Hepatocyte (in vitro differentiated cells): ENCODE measurements at places on chromosomes 3 and 15. TPM values are rescaled to one million over a fixed set of nuclear protein-coding genes. Genes with fewer than 3 reads are reported as not detected.
A peak's percentile ranks its signal among the peaks of the same experiment; 100 is the strongest.

GRCh38 chr3:8658306-8659212 lies 14.0 kb upstream of the SSUH2 start:
- H3K4me3 ChIP-seq = no peak overlapping the region
- H3K27me3 ChIP-seq = no peaks in the 10 kb centered on the region
- H3K27ac ChIP-seq = peak overlapping the region; percentile 92
- H3K36me3 ChIP-seq = no peaks in the 10 kb centered on the region
- peaks cover 48% of the 10 kb centered on the region for H3K4me1 ChIP-seq
- DNase-seq = peak; percentile 91

- H3K27me3 ChIP-seq = no peaks in the 10 kb centered on the region
- H3K36me3 ChIP-seq = no peaks in the 10 kb centered on the region
- H3K4me1 ChIP-seq = no peaks in the 10 kb centered on the region
- H3K4me3 ChIP-seq = no peak overlapping the region
- H3K27ac ChIP-seq = no peak overlapping the region
Observed at GRCh38 chr15:69034352-69034751, 19.9 kb downstream of the NOX5 start.

GRCh38 chr3:120168611-120169010 lies 74.4 kb upstream of the GSK3B start:
- DNase-seq = no peak
- peaks cover 8% of the 10 kb centered on the region for H3K4me1 ChIP-seq
- no peaks in the 10 kb centered on the region for H3K36me3 ChIP-seq
- no peak overlapping the region for H3K27ac ChIP-seq

GRCh38 chr3:154967090-154967489 lies 113.0 kb upstream of the MME start:
- H3K27me3 ChIP-seq = no peaks in the 10 kb centered on the region
- H3K4me3 ChIP-seq = no peak overlapping the region
- H3K27ac ChIP-seq = no peak overlapping the region

GRCh38 chr3:198113206-198114053 lies 153.4 kb downstream of the LMLN start:
- H3K27me3 ChIP-seq = peaks cover 76% of the 10 kb centered on the region
- no peaks in the 10 kb centered on the region for H3K4me1 ChIP-seq
- H3K36me3 ChIP-seq = no peaks in the 10 kb centered on the region
- DNase-seq = no peak
- H3K27ac ChIP-seq = no peak overlapping the region
- H3K4me3 ChIP-seq = no peak overlapping the region

GRCh38 chr3:170670504-170670903 lies 84.6 kb upstream of the SLC7A14 start:
- H3K4me3 ChIP-seq = no peak overlapping the region
- no peaks in the 10 kb centered on the region for H3K36me3 ChIP-seq
- no peaks in the 10 kb centered on the region for H3K4me1 ChIP-seq
- DNase-seq = no peak

DNA sequence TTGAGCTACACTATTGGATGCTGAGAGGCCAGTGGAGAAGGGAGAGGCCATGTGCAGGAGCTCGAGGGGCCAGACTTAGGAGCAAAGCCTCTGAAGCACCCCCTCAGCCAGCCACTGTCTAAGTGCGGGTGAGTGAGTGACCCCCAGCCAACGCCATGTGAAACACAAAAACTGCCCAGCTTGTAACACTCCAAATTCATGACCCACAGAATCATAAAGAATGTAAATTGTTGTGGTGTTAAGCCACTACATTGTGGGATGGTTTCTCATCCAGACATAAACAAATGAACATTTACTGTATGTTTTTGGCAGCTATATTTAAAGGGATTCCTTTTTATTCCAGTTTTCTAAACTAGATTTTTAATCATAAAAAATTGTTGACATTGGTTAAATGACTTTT lies 27.2 kb upstream of the TMEM158 start:
- no peaks in the 10 kb centered on the region for H3K36me3 ChIP-seq
- no peak overlapping the region for H3K4me3 ChIP-seq
- no peaks in the 10 kb centered on the region for H3K27me3 ChIP-seq

DNA sequence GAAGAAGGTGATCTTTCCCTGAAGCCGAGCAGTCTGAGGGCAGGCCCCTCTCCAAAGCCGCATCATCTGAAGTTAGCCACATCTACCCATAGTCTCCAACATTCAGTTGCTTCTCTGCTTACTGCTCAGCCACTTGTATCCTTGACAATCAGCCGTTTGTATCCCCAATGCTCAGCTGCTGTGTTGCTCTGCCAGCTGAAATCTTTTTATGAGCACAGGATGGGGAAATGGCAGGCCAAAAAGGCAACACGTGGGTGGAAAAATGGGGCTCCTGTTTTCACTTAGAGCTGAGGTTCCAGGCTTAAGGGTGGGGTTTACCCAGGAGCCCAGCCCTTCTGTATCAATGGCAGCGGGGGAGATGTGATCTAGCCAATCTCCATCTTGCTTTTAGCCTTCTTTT lies 36.3 kb downstream of the METTL6 start:
- no peak overlapping the region for H3K27ac ChIP-seq
- no peak overlapping the region for H3K4me3 ChIP-seq
- H3K36me3 ChIP-seq = no peaks in the 10 kb centered on the region
- no peaks in the 10 kb centered on the region for H3K27me3 ChIP-seq
- DNase-seq = no peak
- no peaks in the 10 kb centered on the region for H3K4me1 ChIP-seq

- H3K27ac ChIP-seq = no peak overlapping the region
- no peak overlapping the region for H3K4me3 ChIP-seq
- H3K36me3 ChIP-seq = no peaks in the 10 kb centered on the region
- H3K4me1 ChIP-seq = no peaks in the 10 kb centered on the region
- DNase-seq = no peak
Observed at GRCh38 chr3:12893852-12894251, 52.5 kb upstream of the RPL32 start.

- H3K36me3 ChIP-seq = no peaks in the 10 kb centered on the region
- no peak overlapping the region for H3K27ac ChIP-seq
- peaks cover 18% of the 10 kb centered on the region for H3K27me3 ChIP-seq
- DNase-seq = no peak
Observed at GRCh38 chr15:91047545-91048199, 25.3 kb upstream of the VPS33B start.

GRCh38 chr15:60128710-60129109 lies 124.6 kb downstream of the FOXB1 start:
- H3K4me3 ChIP-seq = no peak overlapping the region
- H3K4me1 ChIP-seq = peaks cover 6% of the 10 kb centered on the region
- DNase-seq = no peak
- no peaks in the 10 kb centered on the region for H3K36me3 ChIP-seq

GRCh38 chr3:194691481-194692283 lies 6.0 kb downstream of the FAM43A start:
- no peak overlapping the region for H3K27ac ChIP-seq
- peaks cover 42% of the 10 kb centered on the region for H3K4me1 ChIP-seq
- H3K4me3 ChIP-seq = no peak overlapping the region
- no peaks in the 10 kb centered on the region for H3K36me3 ChIP-seq
- no peak for DNase-seq

DNA sequence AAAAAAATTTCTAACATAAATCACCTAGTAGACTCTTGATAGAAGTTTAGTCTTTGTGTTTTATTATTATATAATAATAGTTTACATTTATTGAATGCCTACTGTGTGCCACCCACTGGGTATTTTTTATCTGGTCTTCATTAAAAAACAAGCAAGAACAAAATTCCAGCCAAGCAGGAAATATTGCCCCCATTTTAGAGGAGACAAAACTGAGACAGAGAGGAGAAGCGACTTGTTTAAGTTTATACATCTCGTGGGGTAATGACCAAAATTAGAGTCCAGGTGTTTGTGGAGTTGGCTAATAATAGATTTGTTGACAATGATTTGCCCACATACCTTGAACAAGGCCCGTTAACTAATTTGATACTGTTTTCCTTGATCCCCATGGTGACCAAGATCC lies 33.1 kb upstream of the FBXL22 start:
- no peaks in the 10 kb centered on the region for H3K4me1 ChIP-seq
- no peak for DNase-seq
- no peaks in the 10 kb centered on the region for H3K36me3 ChIP-seq
- H3K27ac ChIP-seq = no peak overlapping the region
- no peak overlapping the region for H3K4me3 ChIP-seq
- no peaks in the 10 kb centered on the region for H3K27me3 ChIP-seq

- H3K4me1 ChIP-seq = no peaks in the 10 kb centered on the region
- H3K4me3 ChIP-seq = no peak overlapping the region
- DNase-seq = no peak
- no peak overlapping the region for H3K27ac ChIP-seq
- no peaks in the 10 kb centered on the region for H3K36me3 ChIP-seq
- H3K27me3 ChIP-seq = no peaks in the 10 kb centered on the region
Observed at GRCh38 chr3:4693620-4694019, 200.5 kb downstream of the ITPR1 start.

DNA sequence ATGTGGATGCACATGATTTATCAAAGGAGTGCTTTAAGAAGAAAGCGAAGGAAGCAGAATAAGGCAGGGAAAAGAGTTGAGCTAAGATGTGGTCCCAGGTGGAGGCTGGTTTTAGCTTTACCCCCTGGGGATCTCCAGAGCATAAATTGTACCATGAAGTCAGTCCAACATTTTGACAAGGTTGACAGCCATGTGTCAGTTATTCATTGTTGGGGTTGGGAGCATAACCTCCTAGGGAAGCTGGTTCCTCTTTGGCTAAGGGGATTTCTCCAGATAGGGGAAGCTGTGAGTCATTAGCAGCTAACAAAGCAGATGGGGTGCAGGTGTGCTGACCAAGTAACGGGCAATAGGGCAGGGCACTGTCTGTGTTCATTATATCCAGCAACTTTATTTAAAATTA lies 123.7 kb upstream of the IGSF10 start:
- DNase-seq = no peak
- no peak overlapping the region for H3K4me3 ChIP-seq
- no peaks in the 10 kb centered on the region for H3K36me3 ChIP-seq
- H3K4me1 ChIP-seq = peaks cover 10% of the 10 kb centered on the region
- H3K27ac ChIP-seq = no peak overlapping the region

- no peak overlapping the region for H3K27ac ChIP-seq
- H3K4me3 ChIP-seq = no peak overlapping the region
- H3K36me3 ChIP-seq = no peaks in the 10 kb centered on the region
- H3K27me3 ChIP-seq = no peaks in the 10 kb centered on the region
- DNase-seq = no peak
- H3K4me1 ChIP-seq = no peaks in the 10 kb centered on the region
Observed at GRCh38 chr15:58977887-58978286, 9.6 kb upstream of the RNF111 start.

GRCh38 chr3:51705276-51706020 lies 1.4 kb upstream of the GRM2 start:
- H3K4me1 ChIP-seq = no peaks in the 10 kb centered on the region
- no peak for DNase-seq
- no peaks in the 10 kb centered on the region for H3K36me3 ChIP-seq
- H3K4me3 ChIP-seq = no peak overlapping the region
- H3K27me3 ChIP-seq = peaks cover 19% of the 10 kb centered on the region

DNA sequence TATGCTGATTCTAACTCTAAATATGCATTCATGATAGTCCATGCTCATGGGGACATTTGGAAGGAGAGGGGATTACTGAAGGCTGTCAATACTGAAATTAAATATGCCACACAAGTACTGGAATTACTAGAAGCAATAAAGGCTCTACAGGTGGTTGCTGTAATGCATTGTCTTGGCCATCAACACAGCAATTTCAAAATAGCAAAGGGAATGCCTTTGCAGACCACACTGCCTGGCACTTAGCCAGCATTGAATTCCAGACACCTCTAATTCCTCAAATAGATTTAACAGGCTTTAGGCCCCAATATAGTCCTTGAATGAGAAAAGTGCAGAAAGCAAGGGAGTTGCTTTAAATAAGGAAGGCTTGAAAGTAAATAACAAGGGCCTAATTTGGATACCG lies 115.8 kb upstream of the PLCL2 start:
- H3K27me3 ChIP-seq = no peaks in the 10 kb centered on the region
- no peaks in the 10 kb centered on the region for H3K4me1 ChIP-seq
- H3K36me3 ChIP-seq = no peaks in the 10 kb centered on the region
- DNase-seq = no peak
- no peak overlapping the region for H3K27ac ChIP-seq

GRCh38 chr3:27221264-27221932 lies 147.8 kb downstream of the NEK10 start:
- H3K27ac ChIP-seq = no peak overlapping the region
- DNase-seq = no peak
- no peak overlapping the region for H3K4me3 ChIP-seq
- H3K27me3 ChIP-seq = no peaks in the 10 kb centered on the region
- no peaks in the 10 kb centered on the region for H3K36me3 ChIP-seq

- no peak overlapping the region for H3K27ac ChIP-seq
- H3K27me3 ChIP-seq = no peaks in the 10 kb centered on the region
- no peaks in the 10 kb centered on the region for H3K36me3 ChIP-seq
- no peak overlapping the region for H3K4me3 ChIP-seq
- no peak for DNase-seq
- H3K4me1 ChIP-seq = no peaks in the 10 kb centered on the region
Observed at GRCh38 chr15:50218691-50219090, 36.7 kb downstream of the SLC27A2 start.

DNA sequence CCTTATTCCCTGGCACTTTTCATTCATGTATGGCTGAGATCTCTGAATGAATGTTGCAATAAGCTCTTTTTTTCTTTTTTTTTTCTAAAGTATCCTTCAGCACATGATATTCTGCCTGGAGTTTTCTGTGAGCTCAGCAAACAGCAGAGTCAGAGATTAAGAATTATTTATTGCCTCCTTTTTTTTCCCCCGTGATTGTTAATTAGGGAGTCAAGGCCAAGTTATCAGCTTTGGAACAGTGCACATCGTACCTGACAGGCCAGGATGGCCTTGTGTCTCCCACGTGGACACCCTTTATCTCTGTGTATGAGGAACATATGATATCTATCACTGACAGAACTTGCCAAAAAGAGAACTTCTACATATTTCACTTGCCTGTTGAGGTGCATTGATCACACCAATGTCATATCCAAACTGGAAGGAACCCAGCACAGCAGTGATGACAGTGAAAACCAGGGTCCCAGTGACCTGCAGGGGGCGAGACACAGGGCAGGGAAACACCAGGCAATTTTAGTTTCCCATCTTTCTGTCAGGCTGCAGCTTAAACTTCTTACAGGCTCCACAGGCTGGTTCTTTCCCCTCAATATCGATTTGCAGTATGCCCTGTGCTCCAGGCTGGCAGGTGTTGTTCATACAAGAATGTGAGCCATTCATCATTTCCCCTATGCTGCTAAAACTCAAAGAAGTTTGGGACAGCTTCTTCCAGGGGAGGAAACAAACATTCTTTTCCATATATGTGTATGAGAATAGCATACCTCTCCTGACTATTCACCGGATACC lies 8.2 kb downstream of the SLC2A2 start:
- H3K27ac ChIP-seq = peak overlapping the region; percentile 60
- no peaks in the 10 kb centered on the region for H3K27me3 ChIP-seq
- no peaks in the 10 kb centered on the region for H3K36me3 ChIP-seq
- H3K4me1 ChIP-seq = peaks cover 8% of the 10 kb centered on the region
- H3K4me3 ChIP-seq = no peak overlapping the region

The SLC15A2 gene
- 6.5 and 11.2 TPM in 2 replicates for total RNA-seq

The HCN4 gene
- total RNA-seq = 0.16 and 0.27 TPM in 2 replicates

The LMAN1L gene
- not detected in 2 replicates for total RNA-seq

The HYAL1 gene
- total RNA-seq = 22.3 and 34.3 TPM in 2 replicates

The ATP8B4 gene
- 9.5 and 10.1 TPM in 2 replicates for total RNA-seq

The RAB6B gene
- total RNA-seq = 2.2 and 9.1 TPM in 2 replicates

The C3orf33 gene
- total RNA-seq = 9.4 and 9.6 TPM in 2 replicates

The MOBP gene
- total RNA-seq = 0.10 and 0.40 TPM in 2 replicates

The KLHL40 gene
- not detected in 2 replicates for total RNA-seq

The LRRIQ4 gene
- total RNA-seq = not detected in 2 replicates

The CYP19A1 gene
- total RNA-seq = 35.4 and 38.1 TPM in 2 replicates

The GNB4 gene
- total RNA-seq = 23.2 and 26.0 TPM in 2 replicates

The ANKRD63 gene
- total RNA-seq = 0.30 TPM in 1 of 2 replicates, not detected in the other

The TMEM45A gene
- total RNA-seq = 70.7 and 82.6 TPM in 2 replicates
